ENCODE measurements at places on chromosomes 5 and 9.

DNA sequence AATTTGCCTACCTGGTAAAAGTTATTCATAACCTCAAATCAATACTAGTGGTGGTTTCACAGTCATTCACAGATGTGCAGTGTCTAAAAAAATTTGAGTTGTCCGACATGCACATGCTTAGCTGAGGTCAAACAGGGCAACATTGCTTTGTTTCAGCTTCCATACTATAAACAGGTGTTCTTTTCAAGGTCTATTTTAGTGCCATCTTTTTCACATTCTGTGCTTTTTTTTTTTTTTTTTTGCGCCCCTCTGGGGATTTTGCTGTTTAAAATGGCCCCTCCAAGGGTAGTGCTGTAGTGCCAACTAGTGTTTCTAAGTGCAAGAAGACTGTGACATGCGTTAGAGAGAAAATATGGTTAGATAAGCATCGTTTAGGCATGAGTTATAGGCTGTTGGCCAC lies 14.5 kb downstream of the PHAX start:
- H3K36me3 ChIP-seq, result no peaks in the 10 kb centered on the region
- no peak for DNase-seq
- no peak overlapping the region for H3K27ac ChIP-seq
- H3K27me3 ChIP-seq, result no peaks in the 10 kb centered on the region

GRCh38 chr9:135357863-135358551 lies 121.6 kb upstream of the PPP1R26 start:
- H3K36me3 ChIP-seq, result no peaks in the 10 kb centered on the region
- H3K27ac ChIP-seq, result no peak overlapping the region
- H3K27me3 ChIP-seq, result no peaks in the 10 kb centered on the region
- H3K4me3 ChIP-seq, result no peak overlapping the region
- H3K4me1 ChIP-seq, result no peaks in the 10 kb centered on the region

GRCh38 chr9:89177944-89178829 lies at the start of gene SHC3:
SHC3 (minus strand) TSS chr9:89178818; CDS start chr9:89178460, 358 bp downstream.
- no peaks in the 10 kb centered on the region for H3K36me3 ChIP-seq
- H3K4me1 ChIP-seq, result peaks cover 4% of the 10 kb centered on the region
- no peaks in the 10 kb centered on the region for H3K27me3 ChIP-seq
- H3K27ac ChIP-seq, result peak within 1 kb of the TSS; percentile 79
- peak; percentile 77 for DNase-seq

DNA sequence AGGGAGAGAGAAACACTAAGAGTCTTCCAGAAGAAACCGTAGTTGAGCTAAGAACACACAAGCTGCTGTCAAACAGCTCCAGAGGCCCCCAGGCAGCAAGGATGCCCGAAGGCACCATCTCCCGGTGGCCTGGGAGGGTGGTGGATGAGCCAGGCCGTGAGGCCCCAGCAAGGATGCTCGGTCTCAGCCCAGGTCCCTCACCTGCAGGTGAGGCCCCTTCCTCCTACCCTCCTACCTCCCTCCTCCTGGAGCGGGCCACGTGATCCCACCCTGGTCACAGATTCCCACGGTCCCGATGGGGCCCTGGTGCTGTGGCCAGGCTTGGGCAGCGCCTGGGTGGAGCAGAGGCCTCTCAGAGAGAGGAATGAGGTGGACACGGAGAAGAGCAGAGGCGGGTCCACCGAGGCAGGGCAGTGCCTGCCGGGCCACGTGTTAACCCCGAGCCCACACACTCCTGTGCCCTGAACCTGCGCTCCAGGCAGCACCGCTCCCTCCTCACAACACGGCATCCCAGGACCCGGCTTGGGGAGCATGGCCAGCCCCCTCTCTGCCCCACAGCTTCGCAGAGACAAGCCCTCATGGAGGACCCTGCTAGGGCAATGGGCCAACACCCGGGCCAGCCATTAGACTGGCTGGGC lies 95.4 kb upstream of the SARDH start:
- no peak overlapping the region for H3K4me3 ChIP-seq
- no peaks in the 10 kb centered on the region for H3K36me3 ChIP-seq
- H3K27me3 ChIP-seq, result no peaks in the 10 kb centered on the region
- DNase-seq, result no peak
- no peak overlapping the region for H3K27ac ChIP-seq

DNA sequence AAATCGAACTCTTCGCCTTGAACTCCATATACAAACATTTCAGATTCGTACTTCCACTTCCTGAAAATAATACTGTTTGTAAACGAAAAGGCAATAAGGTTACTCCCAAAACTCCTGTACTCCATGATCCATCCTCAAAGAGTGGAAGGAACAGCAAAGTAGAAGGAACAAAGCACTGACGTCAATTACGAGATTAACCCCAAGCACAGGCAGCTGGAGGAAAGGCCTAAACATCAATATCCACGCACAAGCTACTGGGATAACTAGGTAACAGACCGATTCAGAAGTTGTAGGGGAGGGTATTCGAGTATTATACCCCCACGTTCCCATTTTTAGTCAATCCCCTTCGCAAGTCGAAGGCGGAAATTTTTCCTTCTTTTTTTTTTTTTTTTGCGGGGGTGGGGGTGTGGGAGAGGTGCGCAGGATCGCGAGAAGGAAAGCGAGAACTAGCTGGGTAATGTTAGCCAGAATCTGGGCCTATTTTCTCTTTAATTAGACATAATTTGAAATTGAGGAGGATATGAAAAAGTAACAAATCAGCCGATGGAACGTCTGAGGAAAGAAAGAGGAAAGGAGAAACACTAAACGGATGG lies 909 bp downstream of the AFF4 start:
- H3K4me1 ChIP-seq, result no peaks in the 10 kb centered on the region
- H3K36me3 ChIP-seq, result no peaks in the 10 kb centered on the region
- no peaks in the 10 kb centered on the region for H3K27me3 ChIP-seq
- H3K27ac ChIP-seq, result peak overlapping the region; percentile 92
- DNase-seq, result peak; percentile 83

Data from mesendoderm (in vitro differentiated cells).